NCI-H524 (cell line): ENCODE measurements at places on chromosomes 12 and 14.
A peak's percentile ranks its signal among the peaks of the same experiment; 100 is the strongest.

DNA sequence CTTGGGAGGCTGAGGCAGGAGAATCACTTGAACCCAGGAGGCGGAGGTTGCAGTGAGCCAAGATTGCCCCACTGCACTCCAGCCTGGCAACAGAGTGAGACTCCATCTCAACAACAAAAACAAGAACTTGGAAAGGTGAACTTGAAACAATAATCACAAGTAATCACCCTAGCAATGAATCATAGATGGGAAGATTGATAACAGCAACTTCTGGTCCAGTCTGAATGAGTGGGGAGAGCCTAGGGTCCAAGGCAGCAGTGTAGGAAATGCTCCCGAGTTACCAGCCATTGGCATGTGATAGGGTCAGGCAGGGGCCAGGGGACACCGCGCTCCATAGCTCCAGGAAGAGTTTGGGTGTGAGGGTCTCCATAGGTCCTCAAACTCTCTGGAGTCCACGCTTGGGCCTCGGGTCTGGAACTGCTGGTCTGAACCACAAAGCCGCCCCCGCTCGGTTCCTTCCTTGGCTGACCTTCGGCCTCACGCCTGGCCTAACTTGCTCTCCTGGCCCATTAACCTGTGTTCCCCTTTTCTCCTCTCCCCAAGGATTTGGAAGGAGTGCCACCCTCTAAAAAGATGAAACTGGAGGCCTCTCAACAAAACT is 19.9 kb upstream of the MLXIP start:
- no peak for DNase-seq

- no peak for DNase-seq
These were observed 33.0 kb downstream of the CDKL1 start for GRCh38 chr14:50363714-50364111.

DNA sequence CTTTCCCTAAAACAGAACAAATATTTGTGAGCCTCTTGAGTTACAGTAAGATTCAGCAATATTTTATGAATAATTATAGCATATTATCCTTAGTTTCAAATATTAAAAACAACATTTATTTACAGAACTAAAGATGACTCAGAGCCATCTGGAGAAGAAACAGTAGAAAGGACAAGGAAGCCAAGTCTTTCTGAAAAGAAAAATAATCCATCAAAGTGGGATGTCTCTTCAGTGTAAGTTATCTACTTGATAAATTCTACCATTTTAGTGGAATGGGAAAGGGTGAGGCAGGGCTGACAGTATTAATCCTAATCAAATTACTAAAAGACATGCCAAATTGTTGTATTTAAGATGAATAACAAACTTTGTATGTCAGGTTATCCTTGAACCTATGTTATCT is 88.1 kb downstream of the DNAI7 start:
- no peak for DNase-seq

- DNase-seq, result no peak
These were observed 63.1 kb downstream of the C14orf132 start for GRCh38 chr14:96102081-96102856.

DNA sequence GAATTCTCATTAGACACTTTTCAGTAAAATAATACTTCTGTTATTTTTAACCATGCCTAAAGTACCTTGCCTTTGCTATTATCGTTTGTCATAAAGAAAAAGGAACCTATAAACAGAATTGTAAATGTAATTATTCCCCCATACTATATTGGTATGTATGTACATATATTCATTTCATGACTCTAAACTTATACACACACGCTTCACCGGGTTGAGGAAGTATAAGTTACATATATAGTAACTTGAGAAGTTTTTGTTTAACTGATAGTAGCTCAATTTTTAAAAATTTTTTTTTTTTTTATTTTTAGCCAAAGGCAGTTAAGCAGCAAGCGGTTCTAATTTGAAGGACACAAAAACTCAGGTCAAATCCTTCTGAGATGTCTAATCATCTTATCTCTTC is 107.6 kb downstream of the PLEKHG7 start:
- DNase-seq, result no peak

- DNase-seq, result peak; percentile 28
These were observed 392.1 kb downstream of the RPS29 start for GRCh38 chr14:49194067-49194466.

DNA sequence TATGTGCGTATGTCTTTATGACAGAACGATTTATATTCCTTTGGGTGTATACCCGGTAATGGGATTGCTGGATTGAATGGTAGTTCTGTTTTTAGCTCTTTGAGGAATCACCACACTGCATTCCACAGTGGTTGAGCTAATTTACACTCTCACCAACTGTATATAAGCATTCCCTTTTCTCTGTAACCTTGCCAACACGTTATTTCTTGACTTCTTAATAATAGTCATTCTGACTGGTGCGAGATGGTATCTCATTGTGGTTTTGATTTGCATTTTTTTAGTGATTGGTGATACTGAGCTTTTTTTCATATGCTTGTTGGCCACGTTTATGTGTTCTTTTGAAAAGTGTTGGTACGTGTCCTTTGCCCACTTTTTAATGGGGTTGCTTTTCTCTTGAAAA is 49.7 kb downstream of the FRS2 start:
- DNase-seq, result no peak

DNA sequence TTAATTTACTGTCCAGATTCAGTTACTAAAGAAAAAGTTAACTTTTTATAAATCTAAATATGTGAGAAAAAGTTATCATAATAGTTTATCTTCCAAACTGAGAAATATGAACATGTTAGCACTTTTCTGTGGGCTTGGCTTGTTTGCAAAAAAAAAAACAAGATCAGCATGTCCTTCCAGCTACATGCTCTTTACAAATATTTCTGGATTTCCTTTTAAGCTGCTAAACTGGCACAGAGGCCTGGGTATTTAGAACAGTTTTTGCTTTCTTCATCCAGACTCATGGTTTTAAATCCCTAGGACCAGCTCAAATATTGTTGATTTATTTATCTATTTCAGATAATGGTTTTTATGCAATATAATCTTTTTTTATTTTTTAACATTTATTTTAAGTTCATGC is 1444.5 kb upstream of the FLRT2 start:
- DNase-seq, result no peak

DNA sequence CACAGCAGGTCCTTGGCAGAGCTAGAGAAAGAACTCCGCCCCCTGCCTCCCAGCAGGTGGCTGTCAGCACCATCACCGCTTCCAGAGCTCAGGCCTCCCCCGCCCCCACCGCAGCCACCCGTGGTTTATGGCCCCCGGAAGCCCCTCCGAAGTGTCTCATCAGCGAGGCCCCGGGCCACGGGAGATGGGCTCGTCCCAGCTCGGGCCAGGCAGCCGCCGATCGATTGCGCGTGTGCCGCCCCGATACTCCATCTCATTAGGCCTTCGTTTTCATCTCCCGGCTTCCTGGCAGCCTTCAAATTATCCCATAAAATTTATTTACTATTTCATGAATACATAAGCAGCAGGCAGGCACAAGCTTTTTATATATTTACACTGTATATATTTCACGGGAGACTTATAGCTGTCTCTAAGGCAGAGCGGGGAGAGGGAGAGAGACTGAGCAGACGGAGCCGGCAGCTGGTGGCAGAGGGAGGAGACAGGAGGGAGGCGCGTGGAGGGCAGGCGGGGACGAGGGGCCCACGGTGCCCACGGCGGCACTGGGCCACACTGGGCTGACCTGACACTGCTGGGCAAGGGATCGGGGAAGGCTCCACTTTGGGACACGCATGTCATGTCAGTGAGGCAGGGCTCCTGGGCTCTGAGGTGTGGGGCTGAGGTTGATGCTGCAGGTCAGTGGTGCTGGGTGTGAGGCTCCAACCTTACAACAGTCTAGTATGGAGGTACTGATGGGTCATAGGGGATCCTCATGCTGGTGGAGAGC is 241.2 kb downstream of the RBM19 start:
- DNase-seq, result peak; percentile 31

DNA sequence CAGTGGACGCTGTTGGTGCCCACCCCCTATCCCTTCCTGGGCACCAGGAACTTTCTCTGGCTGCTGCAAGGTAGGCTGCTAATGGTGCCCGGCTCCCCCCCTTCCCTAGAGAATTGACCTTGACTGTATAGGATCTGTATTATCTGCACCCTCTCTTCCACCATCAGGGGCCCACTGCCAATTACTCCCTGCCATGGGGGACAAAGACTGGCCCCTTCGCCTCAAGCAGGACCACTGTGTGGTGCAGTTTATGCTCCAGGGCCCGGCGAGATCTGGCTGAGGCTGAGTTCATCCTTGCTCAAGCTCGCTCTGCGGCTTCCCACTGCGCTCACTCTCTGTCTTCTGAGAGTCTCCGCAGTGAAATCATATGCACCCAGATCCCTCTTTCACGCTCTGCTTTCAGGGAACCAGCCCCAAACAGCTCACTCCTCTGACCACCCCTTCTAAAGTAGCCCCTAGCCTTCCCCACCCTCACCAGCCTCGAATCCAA is 95.2 kb downstream of the LGMN start:
- no peak for DNase-seq

DNA sequence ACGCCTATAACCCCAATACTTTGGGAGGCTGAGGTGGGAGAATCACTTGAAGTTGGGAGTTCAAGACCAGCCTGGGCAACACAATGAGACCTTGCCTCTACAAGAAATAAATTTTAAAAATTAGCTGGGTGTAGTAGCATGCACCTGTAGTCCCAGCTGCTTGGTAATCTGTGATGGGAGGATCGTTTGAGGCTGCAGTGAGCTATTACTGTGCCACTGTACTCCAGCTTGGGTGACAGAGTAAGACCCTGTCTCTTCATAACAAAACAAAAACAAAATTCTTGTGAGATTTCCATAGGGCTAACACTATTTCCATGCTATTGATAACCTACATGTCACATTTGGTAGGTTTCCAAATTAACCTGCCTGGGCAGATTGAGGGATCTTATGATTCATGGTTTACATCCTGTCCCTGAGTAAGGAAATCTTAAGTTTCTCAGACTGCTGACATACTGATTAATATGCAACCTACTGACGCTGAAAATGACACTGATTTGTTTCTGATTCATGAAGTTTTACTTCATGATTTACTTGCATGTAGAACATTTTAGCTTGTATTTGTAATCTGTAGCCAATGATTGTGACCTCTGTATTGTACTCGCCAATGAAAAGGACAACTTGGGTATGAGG is 15.9 kb downstream of the ATP6V1D start:
- no peak for DNase-seq

DNA sequence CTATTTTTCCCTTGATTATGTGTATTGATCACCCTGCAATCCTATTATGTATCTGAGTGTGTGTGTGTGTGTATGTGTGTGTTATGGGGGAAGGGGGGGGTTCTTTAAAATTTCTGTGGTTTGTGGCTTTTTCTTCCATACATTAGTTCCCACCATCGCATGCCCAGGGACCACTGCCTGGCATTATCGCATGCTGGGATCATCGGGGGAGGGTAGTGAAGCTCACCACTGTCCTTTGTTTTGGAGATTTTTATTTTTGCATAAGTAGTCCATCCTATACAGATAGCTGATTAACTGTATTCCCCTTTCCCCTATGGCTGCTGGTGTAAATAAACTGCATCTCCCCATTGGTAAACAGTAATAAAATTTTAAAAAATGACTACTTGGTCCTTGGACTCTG is 3.4 kb downstream of the ATXN7L3B start:
- no peak for DNase-seq

- DNase-seq, result no peak
These were observed 102.7 kb downstream of the DACT1 start for GRCh38 chr14:58740379-58740935.

DNA sequence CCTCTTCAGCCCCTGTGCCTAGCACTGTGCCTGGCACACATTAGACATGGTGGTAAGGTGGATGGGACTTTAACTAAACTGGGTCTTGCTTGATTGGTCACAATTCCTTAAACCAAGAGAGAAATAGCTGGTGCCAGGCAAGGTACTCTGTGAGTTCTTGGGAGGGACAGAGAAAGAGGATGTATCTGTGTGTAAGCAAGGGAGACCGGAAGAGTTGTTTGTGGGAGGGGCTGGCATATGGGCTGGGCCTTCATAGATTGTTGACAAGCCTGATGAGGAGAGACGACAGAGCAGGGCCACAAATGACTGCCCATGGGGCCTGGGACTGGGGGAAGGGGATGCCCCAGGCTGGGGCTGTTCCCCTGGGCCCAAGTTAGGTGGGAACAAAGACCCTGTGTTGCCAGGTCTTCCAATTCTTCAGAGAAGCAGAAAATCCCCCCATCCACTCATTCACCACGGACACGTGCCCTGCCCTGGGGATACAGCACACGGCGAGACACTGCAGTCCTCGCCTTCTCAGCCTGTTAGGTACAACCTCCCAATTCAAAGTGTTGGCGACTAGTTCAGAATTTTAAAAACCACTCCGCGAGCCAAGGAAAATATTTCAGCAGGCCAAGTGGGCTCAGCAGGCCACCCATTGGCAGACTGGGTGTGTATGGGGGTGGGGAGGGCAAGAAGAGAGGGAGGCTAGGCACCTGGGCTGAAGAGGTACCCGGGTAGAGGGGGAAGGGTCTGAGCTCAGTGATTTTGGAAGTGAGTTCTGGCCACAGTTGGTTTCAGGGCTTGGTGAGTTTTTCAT is 11.4 kb upstream of the CYP46A1 start:
- no peak for DNase-seq

GRCh38 chr12:94977766-94978468 is 25.6 kb downstream of the NDUFA12 start:
- DNase-seq, result peak; percentile 76

DNA sequence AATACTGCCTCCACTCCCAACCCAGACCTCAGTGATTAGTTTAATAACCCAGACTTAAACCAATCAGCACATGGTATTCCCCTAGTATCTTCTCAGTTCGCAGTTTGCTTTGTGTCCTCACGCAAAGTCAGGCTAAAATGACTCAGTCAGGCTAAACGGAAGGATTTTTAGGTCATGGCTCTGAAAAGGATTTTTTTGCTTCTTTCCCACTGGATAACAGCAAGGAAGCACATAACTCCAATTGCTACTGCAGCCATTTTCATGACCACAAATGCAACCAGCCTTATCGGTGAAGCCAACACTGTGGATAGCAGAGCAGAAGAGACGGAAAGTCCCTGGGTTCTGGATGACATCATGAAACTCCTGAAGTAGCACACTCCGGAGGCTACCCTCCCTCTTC is 67.7 kb downstream of the ZC3H14 start:
- no peak for DNase-seq

DNA sequence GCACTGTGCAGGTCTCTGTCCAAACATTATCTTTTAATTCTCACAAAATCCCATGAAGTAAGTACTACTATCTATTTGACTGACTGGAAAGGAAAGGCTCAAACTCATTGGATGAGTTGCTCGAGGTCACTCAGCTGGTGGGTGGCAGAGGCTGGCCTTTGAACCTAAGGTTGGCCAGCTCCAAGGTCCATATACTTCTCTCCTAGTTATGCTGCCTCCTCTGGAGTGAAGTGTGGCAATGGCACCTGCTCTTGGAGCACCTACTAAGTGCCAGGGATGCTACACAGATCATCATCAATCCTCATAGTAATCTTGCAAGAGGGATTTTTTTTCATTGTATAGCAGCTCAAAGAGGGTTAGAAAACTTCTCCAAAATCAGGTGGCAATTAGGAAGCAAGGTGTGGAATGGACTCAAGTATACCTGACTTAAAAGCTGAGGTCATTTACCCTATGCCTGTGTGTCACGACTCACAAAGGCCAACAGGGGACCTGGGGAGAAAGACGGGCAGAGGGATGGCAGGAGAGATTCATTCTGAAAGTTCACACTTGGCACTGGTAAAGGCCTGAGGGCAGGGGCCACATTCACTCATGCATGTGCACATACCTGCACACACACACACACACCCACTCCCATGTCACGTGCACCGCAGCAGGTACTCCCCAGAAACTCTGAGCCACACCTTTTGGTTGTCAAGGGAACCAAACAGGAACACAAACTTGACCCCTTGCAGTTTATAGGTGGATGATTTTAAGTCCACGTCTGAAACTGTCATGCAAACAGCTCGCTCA is 146.4 kb downstream of the FOXN3 start:
- no peak for DNase-seq

GRCh38 chr12:116382686-116383530 is 105.4 kb upstream of the MED13L start:
- no peak for DNase-seq
